ENCODE measurements at places on chromosomes 7 and 10.
A peak's percentile ranks its signal among the peaks of the same experiment; 100 is the strongest.

GRCh38 chr10:29585488-29585976 lies 49.2 kb downstream of the SVIL start:
- DNase-seq = peak; percentile 62
- no peaks in the 10 kb centered on the region for H3K36me3 ChIP-seq
- H3K4me3 ChIP-seq = no peak overlapping the region
- no peaks in the 10 kb centered on the region for H3K27me3 ChIP-seq
- peaks cover 21% of the 10 kb centered on the region for H3K4me1 ChIP-seq

DNA sequence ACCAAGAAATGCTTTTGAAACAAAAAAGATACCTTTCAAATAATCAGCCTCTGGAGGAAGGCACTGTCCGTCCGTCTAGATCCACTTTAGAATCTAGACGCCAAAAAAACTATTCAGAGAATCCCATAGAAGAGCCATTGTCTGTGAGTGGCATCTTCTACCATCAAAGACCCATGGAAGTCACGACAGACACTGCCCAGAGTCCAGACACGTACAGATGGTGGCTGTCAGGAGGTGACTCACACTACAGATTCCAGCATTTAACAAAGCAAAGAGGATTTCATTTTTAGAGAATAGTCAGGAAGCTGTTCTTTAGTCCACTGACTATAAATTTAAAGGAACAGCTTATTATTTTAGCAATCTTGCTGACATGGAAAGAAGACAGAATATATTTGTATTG lies 11.7 kb downstream of the C1QL3 start:
- no peaks in the 10 kb centered on the region for H3K27me3 ChIP-seq
- H3K36me3 ChIP-seq = no peaks in the 10 kb centered on the region
- no peak overlapping the region for H3K4me3 ChIP-seq
- H3K27ac ChIP-seq = no peak overlapping the region

DNA sequence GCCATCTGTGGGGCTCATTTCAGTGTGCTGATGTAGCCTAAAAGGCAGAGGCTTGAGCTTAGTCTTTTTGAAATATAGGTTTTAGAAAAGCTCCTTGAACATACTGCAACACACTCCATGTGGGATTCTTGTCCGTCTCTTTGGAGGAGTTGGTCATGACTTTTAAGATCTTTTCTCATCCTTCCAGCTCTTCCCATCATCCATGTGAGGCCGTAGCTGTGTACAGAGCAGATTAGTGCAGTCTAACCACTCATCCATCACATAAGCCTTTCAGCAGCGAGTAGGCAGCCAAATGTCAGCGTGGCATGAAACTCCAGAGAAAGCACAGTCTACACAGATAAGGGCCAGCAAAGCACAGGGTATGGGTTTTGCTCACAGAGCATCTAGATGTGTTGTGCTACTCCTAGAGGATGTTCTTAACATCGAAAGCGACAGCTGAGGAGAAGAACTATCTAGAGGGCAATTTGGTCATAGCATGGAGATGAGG lies 28.1 kb upstream of the NPVF start:
- H3K27me3 ChIP-seq = no peaks in the 10 kb centered on the region
- H3K36me3 ChIP-seq = no peaks in the 10 kb centered on the region
- no peak for DNase-seq
- H3K4me1 ChIP-seq = no peaks in the 10 kb centered on the region
- H3K4me3 ChIP-seq = no peak overlapping the region

DNA sequence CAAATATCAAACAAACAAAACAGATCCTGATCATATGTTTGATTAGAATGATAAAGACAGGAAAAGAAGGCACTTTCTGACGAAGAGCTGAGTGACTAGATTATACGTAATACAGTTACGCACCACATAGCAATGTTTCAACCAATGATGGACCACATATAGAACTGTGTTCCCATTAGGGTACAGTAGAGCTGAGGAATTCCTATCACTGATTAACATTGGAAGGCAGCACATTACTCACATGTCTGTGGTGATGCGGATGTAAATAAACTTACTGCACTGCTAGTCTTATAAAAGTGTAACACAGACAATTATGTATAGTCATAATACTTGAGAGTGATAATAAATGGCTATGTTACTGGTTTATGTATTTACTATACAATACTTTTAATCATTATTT lies 98.3 kb downstream of the PTN start:
- H3K4me1 ChIP-seq = no peaks in the 10 kb centered on the region
- no peak overlapping the region for H3K4me3 ChIP-seq
- no peak for DNase-seq
- H3K27ac ChIP-seq = no peak overlapping the region

- H3K4me1 ChIP-seq = peaks cover 3% of the 10 kb centered on the region
- H3K27ac ChIP-seq = no peak overlapping the region
- DNase-seq = no peak
- H3K27me3 ChIP-seq = no peaks in the 10 kb centered on the region
Observed at GRCh38 chr10:3898821-3899220, 113.8 kb upstream of the KLF6 start.

- no peak for DNase-seq
- peaks cover 2% of the 10 kb centered on the region for H3K4me1 ChIP-seq
- no peak overlapping the region for H3K27ac ChIP-seq
Observed at GRCh38 chr7:22179442-22179879, 177.5 kb downstream of the RAPGEF5 start.

DNA sequence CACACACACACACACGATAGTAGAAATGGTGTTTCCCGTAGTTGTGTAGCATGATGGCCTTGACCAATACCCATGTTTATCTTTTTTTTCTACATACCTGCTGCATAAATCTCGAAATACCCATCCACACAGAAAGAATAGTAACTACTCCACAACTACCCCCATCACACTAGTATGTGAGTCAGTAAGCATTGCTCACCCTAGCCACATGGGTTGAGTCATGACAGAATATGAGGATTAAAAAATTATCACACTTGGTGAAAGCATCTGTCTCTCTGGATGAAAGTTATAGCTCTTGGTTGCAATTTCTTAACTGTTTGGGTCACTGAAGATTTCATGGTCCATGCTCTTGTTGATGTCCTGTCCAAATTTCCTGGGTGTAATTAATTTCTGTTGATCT lies 103.4 kb upstream of the MDFIC start:
- no peak overlapping the region for H3K4me3 ChIP-seq
- DNase-seq = no peak
- H3K36me3 ChIP-seq = no peaks in the 10 kb centered on the region
- no peak overlapping the region for H3K27ac ChIP-seq
- H3K4me1 ChIP-seq = peaks cover 10% of the 10 kb centered on the region

GRCh38 chr10:108358912-108359311 lies 1194.4 kb upstream of the SORCS1 start:
- no peaks in the 10 kb centered on the region for H3K36me3 ChIP-seq
- DNase-seq = no peak
- no peaks in the 10 kb centered on the region for H3K4me1 ChIP-seq
- no peak overlapping the region for H3K27ac ChIP-seq
- no peak overlapping the region for H3K4me3 ChIP-seq

GRCh38 chr7:47191876-47192291 lies 390.0 kb downstream of the TNS3 start:
- no peak overlapping the region for H3K4me3 ChIP-seq
- no peak overlapping the region for H3K27ac ChIP-seq
- H3K36me3 ChIP-seq = no peaks in the 10 kb centered on the region
- H3K27me3 ChIP-seq = no peaks in the 10 kb centered on the region

DNA sequence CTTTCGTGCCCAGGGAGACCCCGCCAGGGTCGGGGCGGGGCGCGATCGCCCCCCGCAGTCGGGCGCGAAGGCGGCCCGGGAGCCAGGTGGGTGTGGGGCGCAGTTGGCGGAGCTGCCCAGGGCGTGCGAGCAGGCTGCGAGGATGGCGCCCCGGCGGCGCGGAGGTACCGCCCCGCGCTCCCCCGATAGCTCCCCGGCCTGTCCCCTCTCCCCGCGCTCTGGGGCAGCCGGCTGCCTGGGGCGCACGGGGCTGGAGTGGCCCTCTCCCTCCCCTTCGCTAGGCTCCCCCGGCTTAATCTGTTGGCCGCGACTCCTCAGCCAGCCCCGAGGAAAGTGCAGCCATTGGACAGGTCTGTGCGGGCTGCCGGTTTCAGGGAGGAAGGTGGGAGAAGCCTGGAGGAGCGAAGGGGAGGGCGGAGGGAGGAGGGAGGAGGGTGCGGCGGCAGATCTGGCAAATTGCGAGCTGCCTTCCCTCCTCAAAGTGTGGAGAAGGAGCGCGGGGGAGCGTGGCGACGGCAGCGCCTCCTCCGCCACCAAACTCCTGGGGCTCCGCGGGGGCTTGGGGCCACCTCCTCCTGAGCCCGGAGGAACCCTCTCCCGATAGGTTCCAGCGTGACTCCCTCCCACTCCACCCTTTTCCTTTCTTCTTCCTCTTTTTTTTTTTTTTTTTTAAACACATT lies 361 bp upstream of the PLXDC2 start:
- peaks cover 3% of the 10 kb centered on the region for H3K4me1 ChIP-seq
- H3K4me3 ChIP-seq = peak overlapping the region; percentile 72
- H3K27ac ChIP-seq = peak overlapping the region; percentile 73
- no peaks in the 10 kb centered on the region for H3K27me3 ChIP-seq
- peak; percentile 57 for DNase-seq

DNA sequence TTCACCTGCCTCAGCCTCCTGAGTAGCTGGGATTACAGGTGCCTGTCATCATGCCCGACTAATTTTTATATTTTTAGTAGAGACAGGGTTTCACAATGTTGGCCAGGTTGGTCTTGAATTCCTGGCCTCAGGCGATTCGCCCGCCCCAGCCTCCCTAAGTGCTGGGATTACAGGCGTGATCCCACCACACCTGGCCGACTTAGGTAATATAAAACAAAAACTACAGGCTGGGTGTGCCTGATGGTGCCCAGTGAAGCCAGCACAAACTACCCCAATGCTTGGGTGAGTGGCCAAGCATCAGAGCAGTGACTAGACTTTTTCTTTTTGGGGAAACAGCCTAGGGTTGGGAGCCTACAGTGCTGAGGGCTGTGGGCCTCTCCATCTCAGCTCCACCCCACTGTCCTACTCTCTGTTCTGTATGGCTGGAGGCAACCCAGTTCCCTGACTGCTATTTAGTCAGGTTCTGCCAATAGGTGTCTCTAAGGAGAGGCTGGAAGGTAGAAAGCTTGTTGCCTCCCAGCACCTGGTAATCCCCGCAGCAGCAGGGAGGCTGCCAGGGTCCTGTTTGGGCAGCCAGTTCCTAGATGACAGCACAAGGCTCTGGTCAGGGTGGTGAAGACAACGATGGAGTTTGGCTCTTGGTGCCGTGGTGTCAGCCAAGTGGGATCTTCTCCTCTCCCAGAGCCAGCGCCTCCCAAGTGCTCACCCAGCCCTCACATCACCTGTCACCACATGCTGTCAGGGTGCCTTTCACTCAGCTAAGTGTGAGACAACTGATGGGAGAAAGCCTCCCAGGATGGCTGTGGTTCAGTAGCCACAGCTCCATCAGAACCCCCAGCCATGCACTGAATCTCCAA lies 10.4 kb upstream of the NACAD start:
- H3K4me1 ChIP-seq = no peaks in the 10 kb centered on the region
- peaks cover 43% of the 10 kb centered on the region for H3K36me3 ChIP-seq
- H3K27me3 ChIP-seq = no peaks in the 10 kb centered on the region
- H3K4me3 ChIP-seq = no peak overlapping the region
- H3K27ac ChIP-seq = no peak overlapping the region
- no peak for DNase-seq

GRCh38 chr10:76382381-76382851 lies 951.0 kb downstream of the LRMDA start:
- H3K36me3 ChIP-seq = no peaks in the 10 kb centered on the region
- no peak for DNase-seq
- H3K4me3 ChIP-seq = no peak overlapping the region

- no peak overlapping the region for H3K27ac ChIP-seq
- H3K4me1 ChIP-seq = peaks cover 6% of the 10 kb centered on the region
- DNase-seq = no peak
- no peak overlapping the region for H3K4me3 ChIP-seq
- H3K36me3 ChIP-seq = no peaks in the 10 kb centered on the region
Observed at GRCh38 chr7:78720066-78720465, 733.4 kb downstream of the MAGI2 start.

Measured in H1 (cell line).